ENCODE measurements at places on chromosomes 12 and 14. TPM values are rescaled to one million over a fixed set of nuclear protein-coding genes. Genes with fewer than 3 reads are reported as not detected.

CCDC197 gene
- total RNA-seq = not detected

MDGA2 gene
- not detected for total RNA-seq

OR11G2 gene
- total RNA-seq = not detected

CCDC38 gene
- 0.10 TPM for total RNA-seq

SLCO1A2 gene
- not detected for total RNA-seq

CLSTN3 gene
- total RNA-seq = 22.8 TPM

KRT85 gene
- not detected for total RNA-seq

C3AR1 gene
- total RNA-seq = 0.65 TPM

MYG1 gene
- total RNA-seq = 45.7 TPM

TDRD9 gene
- 1.2 TPM for total RNA-seq

BDKRB2 gene
- total RNA-seq = 0.38 TPM

TAS2R10 gene
- total RNA-seq = 1.5 TPM

OTOGL gene
- total RNA-seq = 1.5 TPM

FGF6 gene
- total RNA-seq = not detected

HOXC9 gene
- 0.19 TPM for total RNA-seq

POLE2 gene
- 8.8 TPM for total RNA-seq

RNASE3 gene
- not detected for total RNA-seq

MEG3 gene
- 11.0 TPM for total RNA-seq

RASSF8 gene
- 79.4 TPM for total RNA-seq

PIWIL1 gene
- not detected for total RNA-seq

HHIPL1 gene
- total RNA-seq = 3.3 TPM

ARMH4 gene
- 1.3 TPM for total RNA-seq

RHNO1 gene
- total RNA-seq = 23.8 TPM

CCDC177 gene
- not detected for total RNA-seq

ITGA7 gene
- 0.48 TPM for total RNA-seq

CABP1 gene
- total RNA-seq = not detected

ARHGAP9 gene
- not detected for total RNA-seq

TCL1A gene
- not detected for total RNA-seq

CD4 gene
- not detected for total RNA-seq

KRT6C gene
- not detected for total RNA-seq

NGB gene
- not detected for total RNA-seq

MYF5 gene
- total RNA-seq = not detected

AKAP6 gene
- total RNA-seq = 0.98 TPM

CLEC1B gene
- total RNA-seq = not detected

WDR89 gene
- 12.2 TPM for total RNA-seq

CEBPE gene
- total RNA-seq = not detected

NAB2 gene
- total RNA-seq = 18.9 TPM

PRPF39 gene
- total RNA-seq = 26.1 TPM

NPFF gene
- total RNA-seq = not detected

BICD1 gene
- total RNA-seq = 11.8 TPM

All from vein endothelial cell (primary cell).